ENCODE measurements at places on chromosomes 4 and X.

DNA sequence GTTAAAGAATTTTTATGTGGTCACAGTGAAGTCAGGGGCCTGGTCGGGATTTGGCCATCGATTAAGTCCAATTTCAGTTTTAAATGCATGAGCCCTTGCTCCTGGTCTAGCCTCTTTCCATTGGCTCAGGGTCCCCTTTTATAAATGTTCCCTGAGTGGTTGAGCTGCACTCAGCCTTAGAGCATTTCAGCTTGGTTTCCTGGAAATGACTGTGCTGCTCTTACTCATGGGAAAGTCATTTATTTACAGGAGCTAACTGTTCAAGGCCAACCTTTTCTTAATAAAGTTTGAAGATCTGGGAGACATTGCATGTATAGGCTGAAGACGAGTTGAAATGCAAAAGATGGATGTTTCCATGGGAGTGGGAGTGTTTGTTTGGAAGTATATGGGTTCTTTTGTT is 98.8 kb upstream of the CLNK start:
- DNase-seq = no peak

- no peak for DNase-seq
Measured at GRCh38 chrX:113157496-113157895, 316.9 kb upstream of the AMOT start.

DNA sequence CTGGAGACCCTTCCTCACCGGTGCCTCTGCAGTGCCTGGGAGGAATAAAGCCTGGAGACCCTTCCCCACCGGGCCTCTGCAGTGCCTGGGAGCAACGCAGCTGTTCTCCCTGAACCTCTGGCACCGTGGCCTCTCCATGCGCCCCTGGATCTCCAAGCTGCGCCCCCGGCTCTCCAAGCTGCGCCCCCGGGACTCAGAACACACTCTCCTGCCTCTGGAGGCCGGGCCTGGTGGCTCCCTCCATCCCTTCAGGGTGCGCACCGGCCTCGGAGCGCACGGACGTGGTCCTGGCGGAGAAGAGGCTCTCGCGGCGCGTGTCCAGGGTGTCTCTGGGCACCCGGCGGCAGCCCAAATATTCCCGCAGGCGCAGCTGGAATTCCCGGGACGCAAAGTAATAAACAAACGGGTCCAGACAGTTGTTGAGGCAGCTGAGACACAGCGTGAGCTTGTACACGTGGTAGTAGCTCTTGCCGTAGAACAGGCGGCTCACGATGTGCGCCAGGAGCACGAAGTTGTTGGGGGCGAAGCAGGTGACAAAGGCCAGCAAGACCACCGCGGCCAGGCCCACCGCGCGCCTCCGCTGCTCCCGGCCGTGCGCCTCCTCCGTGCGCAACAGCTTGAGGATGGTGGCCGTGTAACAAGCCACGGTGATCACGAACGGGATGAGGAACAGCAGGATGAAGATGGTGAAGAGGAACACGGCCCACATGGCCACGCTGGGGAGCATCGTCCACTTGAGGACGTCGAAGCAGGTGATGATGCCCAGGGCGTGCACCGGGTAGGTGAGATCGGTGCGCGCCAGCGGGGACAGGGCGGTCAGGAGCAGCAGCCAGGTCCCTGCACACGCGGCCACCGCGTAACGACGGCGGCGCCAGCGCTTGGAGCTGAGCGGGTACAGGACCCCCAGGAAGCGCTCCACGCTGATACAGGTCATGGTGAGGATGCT is 12.8 kb upstream of the ASMTL start:
- DNase-seq = no peak

- no peak for DNase-seq
Measured at GRCh38 chr4:8355306-8355705, 85.2 kb downstream of the ACOX3 start.

DNA sequence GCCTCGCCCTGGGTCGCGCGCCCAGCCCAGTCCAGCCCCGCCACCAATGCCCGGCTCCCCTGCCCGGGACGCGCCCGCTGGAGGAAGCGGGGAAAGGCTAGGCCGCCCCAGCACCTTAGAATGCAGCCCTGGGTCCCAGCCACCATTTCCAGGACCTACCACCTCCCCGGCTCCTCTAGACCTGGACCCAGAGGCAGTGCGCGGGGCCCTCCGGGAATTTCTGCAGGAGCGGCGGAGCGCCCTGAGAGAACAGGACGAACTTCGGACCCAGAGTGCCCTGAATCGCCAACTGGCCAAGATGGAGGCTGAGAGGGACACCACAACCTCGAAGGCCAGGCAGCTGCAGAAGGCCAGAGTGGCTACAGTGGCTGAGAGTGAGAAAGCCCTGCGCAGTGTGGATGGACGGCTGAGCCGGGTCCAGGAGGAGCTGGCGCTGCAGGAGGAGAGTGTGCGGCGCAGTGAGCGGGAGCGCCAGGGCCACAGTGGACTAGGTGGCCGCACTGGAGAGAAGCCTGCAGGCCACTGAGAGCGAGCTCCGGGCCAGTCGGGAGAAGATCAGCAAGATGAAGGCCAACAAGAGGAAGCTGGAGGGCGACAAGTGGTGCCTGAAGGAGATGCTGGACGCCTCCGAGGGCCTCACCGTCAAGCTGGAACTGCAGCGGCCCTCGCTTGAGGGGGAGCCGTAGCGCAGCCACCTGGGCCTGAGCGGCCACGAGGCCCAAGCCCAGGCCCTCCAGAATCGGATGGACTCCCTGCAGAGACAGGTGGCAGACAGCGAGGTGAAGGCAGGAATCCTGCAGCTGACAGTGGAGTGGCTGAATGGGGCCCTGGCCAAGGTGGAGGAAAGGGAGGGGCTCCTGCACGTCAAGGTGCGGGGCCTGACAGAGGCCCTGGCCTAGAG is 15.5 kb downstream of the SMIM10L2A start:
- no peak for DNase-seq

GRCh38 chr4:6277139-6277802 is 7.6 kb downstream of the WFS1 start:
- DNase-seq = no peak
